ENCODE measurements at places on chromosomes 5 and 9.
A peak's percentile ranks its signal among the peaks of the same experiment; 100 is the strongest.

GRCh38 chr5:74504463-74504862 lies 136.1 kb downstream of the ENC1 start:
- no peak for DNase-seq

GRCh38 chr5:148849461-148849860 lies 23.1 kb downstream of the ADRB2 start:
- DNase-seq = no peak

DNA sequence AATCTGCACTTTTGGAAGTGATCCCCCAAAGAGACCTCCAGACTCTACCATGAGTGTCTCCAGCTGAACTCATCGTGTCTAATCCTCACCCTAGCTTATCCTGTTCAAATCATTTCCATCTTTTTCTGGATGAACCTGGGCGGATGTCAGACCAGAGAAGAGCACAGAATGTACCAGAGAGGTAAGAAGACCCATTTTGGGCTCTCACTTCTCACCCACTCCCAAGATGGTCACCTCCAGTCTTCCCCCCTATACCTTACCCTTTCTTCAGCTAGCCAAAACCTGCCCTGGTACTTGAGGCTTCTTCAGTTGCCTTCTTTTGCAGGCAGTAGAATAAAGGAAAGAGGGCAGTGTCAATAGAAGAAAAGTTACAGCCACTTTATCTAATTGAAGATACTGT lies 27.9 kb upstream of the ANXA2R start:
- DNase-seq = no peak

DNA sequence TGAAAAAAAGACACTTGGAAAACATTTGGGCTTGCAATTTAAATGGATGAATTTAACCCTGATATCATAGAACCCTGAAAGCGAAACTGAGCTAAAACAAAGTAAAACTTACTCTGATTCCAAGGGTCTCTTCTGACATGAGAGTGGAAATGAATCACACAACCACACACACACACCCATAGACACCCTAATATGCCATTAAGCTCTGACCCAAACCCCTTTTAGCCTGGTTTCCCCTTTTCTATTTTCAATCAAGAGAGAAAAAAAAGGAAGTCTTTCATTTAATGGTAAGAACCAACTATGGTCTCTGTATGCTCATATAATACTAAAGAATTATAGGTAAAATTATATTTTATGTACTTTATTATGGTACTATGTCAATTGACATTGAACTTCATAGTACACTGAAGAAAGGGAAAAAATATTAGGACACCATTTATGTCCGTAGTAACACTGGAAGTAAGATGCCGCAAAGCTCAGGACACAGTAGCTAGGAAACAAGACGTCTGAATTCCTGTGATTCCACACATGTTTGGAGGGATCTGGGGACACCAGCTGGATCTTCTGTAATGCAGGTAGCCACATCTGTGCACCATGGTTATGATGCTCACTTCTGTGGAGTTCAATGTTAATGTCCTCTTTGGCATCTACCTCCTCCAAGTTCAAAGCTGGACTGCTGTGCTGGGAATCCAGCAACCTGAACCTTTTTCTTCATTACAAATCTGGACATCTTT lies 95.8 kb downstream of the PCSK1 start:
- DNase-seq = no peak

DNA sequence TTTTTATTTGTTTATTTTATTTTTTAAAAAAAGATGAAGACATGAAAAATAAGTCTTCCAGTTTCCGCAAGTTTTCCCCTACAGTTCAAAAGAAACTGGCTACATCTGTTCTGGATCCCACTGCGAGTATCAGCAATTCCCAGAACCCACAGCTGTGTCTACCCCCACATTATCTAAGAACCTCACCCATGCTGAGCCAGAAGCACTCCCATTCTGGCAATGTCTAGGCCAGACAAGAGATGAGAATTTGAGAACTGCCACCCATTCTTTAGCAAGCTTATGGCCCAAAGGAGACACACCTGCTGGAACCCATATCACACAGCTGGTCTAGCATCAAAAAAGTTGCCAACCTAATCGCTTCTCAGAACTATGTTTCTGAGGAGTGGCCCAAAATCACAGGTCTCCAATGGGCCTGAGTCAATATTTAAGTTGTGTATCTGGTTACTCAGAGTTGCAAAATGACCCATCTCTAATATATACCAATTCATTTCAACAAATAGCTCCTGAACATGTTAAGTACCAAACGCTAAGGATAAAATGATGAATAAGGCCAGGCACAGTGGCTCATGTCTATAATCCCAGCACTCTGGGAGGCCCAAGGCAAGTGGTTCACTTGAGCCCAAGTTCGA lies 27.1 kb downstream of the MTMR12 start:
- no peak for DNase-seq

DNA sequence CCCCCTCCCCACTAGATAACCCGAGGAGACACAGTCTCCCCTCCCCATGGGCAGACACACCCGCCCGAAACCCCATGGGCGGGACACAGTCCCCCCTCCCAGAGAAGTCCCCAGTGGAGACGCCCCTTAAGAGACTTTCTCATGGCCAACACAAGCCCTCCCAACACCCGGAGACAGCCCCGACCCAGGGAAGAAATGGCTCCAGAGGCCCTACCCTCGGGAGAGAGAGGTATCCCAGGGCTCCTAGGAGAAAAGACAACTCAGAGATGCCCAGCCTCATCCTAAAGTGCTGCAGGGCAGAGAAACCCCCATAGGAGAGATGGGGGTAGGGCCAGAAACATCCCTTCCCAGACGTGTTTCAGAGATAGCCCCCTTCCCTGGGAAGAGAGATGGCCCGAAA lies 27.4 kb downstream of the PCDH1 start:
- no peak for DNase-seq

DNA sequence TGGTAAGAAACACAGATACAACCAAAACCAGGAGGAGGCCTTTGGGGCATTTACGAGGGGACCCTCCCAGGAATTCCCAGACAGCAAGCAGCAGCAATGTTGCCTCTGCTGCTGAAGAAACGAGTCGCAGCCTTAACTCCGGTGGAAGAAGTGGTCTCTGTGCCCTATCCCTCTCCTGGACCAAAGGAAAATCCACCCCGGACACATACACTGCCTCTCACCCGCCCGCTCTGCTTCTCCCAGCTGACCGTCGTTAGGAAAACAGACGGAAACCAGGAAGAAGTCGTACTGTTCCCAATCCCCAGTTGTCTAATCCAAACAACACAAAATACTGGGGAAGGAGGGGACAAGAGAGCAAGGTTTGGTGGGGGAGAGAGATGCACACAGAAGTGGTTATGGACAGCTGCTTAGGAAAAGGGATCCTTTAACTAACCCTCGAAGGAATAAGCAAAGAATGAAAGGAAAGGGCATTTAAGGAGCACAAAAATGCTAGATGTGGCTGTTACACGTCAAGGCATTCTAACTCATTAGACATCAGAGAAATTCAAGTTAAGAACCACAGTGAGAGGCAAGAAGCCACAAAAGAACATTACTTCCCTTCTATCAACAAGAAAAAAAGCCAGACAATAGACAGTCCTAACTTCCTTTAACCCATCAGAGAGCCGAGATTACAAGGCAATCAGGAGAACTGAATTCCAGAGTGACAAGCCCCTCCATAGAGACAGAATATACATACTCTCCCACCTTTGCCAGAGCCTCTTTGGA lies 71.9 kb downstream of the ACTL7B start:
- no peak for DNase-seq

GRCh38 chr9:69600314-69601047 lies 71.7 kb downstream of the APBA1 start:
- no peak for DNase-seq

- no peak for DNase-seq
These were observed 78.9 kb downstream of the ALDH7A1 start for GRCh38 chr5:126516133-126516532.

- DNase-seq = no peak
These were observed 517.5 kb downstream of the EFNA5 start for GRCh38 chr5:107153283-107153682.

DNA sequence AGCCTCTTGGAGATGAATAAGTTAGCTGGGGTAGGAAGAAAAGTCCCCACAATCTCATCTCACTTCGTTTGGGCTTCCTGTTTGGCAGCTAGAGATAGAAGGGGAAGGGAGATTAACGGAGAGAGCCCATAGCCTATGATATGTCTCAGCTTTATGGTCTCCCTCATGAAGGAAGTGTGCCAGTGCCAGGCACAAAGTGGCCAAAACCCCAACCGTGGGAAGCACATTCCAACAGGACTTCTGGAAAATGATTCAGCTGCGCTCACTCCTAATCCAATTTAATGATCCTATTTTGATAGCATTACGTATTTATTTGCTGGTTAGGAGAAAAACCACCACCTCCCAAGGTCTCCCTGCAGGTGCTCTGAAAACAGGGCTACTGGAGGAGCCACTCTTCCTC lies 303.1 kb upstream of the CLINT1 start:
- DNase-seq = peak; percentile 95

- DNase-seq = no peak
These were observed 1.3 kb downstream of the S1PR3 start for GRCh38 chr9:88992556-88992955.

DNA sequence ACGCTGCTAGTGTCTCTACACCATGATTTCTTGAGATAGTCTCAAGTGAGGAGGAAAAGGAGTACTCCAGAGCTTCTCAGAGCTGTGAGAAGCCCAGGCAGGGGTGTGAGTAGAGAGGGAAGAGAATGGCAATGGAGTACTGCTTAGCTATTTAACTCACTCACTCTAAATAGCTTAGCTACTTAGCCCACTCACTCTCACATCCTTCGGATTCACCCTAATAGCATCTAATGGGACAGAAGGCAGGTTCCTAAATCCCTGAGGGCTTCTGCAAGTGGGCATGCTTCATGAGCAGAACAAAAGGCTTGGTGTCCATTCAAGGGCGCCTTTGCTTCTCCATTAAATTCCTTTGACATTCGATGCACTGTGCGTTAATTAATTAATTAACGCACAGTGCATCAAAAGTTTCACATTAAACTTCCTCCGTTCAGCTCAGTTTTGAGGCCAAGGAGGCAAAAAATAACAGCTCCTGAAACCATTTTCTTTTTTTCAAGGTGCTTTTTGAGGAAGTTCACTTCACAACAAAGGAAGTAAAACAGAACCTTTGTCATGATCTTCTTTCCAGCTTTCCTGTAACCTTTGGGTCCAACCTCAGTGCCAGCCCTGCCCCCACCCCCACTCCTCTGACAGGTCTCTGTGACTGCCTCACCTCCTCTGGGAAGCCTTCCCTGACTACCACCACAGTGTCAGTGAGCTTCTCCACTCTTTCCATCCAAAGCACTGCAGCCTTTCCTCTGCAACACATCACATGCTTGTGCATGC lies 294.0 kb downstream of the SEC61B start:
- no peak for DNase-seq

DNA sequence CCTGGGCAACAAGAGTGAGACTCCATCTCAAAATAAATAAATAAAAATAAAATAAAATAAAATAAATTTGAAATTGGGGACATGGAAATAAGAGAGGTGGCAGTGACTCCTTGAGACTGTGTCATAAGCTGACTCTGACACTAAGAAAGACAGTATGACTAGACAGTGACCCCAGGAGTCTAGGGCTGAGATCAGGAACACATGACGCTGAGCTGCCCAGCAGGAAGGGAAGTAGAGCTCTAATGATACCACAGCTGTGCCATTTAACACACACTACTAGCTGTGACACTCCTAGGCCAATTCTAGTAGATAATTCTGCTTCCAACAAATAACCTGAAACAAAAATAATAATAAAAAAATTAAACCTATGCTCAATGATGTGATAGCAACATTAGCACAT lies 293.0 kb downstream of the SEC61B start:
- no peak for DNase-seq

DNA sequence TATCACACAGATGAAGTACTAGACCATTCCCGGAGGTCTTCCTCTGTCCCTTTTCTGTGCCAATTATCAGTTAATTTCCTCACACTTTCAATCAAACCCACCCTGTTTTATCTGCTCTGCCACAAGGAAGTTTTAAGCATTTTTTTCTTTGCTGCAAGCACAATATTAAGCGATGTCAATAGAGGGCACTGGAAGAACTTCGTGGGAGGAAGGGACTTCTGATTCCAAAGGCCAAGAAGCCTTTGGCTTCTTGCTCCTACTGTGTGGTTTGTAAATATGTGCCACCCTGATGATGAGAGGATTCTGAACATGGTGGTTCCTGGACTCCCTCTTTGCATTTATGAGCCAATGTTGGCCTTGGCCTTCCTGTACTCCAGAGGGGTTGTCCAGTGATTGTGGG lies 1712.5 kb upstream of the C9orf72 start:
- no peak for DNase-seq

GRCh38 chr5:147348046-147348445 lies 113.2 kb downstream of the STK32A start:
- DNase-seq = no peak

- no peak for DNase-seq
These were observed 150.4 kb upstream of the PCSK5 start for GRCh38 chr9:75739884-75740611.

DNA sequence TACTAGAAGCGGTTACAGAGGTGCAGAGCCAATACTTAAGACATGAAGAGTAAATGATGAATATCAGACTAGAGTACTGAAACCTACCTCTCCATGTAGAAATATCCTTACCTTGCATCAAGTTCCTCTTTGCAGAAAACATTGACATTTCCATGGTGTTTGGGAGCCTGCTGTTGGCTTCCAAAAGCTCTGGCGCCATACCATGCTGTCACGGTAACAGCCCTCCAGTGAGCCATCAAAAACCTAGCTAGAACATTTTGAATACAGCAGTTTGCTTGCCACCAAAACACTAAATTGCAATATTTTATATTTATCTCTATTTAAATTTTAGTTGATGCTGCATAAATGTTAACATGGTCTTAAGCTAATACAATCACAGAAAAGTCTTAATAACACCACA lies 144.1 kb upstream of the LRRTM2 start:
- DNase-seq = no peak

- no peak for DNase-seq
These were observed 55.5 kb downstream of the TMOD1 start for GRCh38 chr9:97556721-97557605.

DNA sequence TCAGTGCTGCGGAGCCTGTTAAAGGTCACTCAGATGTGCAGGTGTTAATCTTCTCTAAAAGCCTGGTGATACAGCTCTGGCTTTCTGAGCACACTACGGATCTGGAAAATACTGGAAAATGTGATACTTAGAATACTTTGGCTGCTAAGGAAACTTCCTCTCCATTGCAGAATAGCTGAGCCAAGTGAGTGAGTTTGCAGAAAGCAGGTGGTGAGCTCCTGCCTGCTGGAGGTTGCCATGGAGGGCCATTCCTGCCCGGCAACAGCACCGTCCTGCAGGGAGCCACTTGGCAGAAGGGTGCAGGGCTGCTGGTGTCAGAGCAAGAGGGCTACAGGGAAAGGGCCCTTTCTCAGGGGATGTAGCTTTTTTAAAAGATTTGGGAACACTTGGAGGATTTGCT lies 40.7 kb downstream of the SECISBP2 start:
- DNase-seq = peak; percentile 23

- no peak for DNase-seq
These were observed 215.2 kb upstream of the ELAVL2 start for GRCh38 chr9:24041160-24041690.

- no peak for DNase-seq
These were observed 67.0 kb downstream of the ZNF366 start for GRCh38 chr5:72440207-72440638.

- DNase-seq = no peak
These were observed 54.9 kb downstream of the USP20 start for GRCh38 chr9:129889941-129890717.

Data from retinal pigment epithelial cell (primary cell).